ENCODE measurements at places on chromosomes 1 and 21.

GRCh38 chr1:24908591-24909259 is 21.4 kb downstream of the RUNX3 start:
- no peak for DNase-seq

DNA sequence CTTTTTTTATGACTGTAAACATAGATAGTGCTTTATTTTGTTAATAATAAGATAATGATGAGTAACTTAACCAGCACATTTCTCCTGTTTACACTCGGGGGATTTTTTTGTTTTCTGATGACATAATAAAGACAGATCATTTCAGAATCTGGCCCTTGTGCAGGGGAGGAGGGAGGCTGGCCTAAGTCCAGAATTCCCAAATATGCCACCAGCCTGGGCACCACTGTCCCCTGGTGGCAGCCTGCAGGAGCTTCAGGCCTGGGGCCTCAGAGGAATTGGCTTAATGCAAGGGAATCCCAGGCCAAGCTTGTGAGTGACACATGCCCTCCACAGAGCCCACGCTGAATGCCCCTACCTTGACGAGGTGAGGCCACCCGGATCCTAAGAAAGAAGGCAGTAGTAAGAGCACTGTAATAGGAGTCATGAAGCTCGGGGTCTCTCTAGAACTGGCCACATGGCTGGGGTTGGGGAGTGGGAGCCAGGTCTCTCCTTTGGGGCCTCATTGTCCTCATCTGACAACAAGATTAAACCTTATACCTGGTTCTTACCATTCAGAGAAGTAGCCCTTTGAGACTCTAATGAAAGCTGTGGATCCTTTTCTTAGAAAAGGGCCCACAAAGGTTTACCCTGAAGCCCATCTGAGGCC is 24.1 kb downstream of the ETNK2 start:
- DNase-seq: peak; percentile 71

DNA sequence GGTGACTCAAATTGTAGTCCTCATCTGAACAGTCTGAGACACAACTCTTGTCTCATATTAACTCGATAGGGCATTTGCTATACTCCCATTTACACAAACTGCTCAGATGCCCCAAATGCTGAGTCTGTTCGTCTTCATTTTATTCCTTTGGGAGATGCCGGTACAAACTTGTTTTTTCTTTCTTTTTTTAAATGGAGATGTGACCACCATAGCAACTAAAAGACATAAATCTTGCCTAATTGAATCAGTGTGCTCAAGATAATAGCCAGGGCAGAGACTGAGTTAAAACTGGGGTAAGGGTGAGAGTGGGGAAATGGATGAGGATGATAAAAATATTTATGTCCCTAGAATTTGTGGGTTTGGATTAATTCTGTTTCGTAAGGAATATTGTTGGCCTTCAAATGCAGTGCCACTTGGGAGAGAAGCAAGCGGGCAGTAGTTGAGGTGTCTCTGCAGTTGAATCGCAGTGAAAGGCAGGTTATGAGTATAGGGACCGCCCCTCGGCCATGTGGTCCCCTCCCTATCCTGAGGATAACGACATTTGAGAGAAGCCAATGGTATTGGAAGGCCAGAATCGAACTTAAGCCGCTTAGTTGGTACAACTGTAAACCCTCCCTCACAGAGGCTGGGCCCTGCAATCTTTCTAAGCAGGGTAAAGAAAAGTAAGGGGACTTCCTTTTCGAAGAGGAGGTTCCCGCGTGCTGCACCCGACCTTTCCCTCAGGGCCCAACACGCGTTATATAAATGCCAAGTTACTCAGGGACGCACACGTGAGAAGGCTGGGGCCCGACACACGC is 859 bp upstream of the LRRC8B start:
- DNase-seq: peak; percentile 29

GRCh38 chr1:61742620-61743430 is 545 bp downstream of the PATJ start:
- DNase-seq: peak; percentile 26

- no peak for DNase-seq
Observed at GRCh38 chr1:244368279-244368678, 83.4 kb downstream of the ADSS2 start.

DNA sequence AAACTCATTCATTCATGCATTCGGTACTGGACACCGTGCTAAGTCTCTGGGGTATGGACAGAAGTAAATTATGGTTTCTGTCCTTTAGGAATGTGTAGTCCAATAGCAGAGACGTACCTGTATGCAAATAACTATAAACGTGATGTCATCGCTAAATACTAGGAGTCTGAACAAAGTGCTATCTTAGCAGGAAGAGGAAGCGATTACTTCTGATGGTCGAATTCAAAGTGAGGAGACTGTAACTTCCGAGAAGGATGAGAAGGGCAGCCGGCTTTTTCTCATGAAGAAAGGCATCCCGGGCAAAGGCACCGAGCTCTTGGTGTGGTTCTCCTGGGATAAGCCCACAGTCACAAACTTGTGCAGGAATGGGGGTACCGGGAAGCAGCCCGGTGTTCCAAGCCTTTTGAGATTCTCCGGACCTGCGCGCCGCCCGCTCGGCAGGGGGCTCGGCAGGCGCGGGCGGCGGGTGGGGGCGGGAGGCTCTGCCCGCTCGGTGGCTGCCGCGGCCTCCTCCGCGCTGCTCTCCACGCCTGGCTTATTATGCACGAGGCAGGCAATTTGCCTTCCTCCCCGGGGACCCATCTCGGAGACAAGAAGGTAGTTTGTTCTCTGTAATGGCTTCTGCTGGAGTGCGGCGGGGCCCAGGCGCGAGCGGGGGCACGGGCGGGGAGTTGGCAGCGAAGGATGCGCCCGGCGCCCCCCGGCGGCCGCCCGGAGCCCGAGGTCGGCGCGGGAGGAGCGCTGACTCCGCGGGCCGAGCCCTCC is 67.5 kb upstream of the CD1D start:
- DNase-seq: peak; percentile 13

GRCh38 chr1:112418099-112418892 is 22.3 kb downstream of the CTTNBP2NL start:
- no peak for DNase-seq

DNA sequence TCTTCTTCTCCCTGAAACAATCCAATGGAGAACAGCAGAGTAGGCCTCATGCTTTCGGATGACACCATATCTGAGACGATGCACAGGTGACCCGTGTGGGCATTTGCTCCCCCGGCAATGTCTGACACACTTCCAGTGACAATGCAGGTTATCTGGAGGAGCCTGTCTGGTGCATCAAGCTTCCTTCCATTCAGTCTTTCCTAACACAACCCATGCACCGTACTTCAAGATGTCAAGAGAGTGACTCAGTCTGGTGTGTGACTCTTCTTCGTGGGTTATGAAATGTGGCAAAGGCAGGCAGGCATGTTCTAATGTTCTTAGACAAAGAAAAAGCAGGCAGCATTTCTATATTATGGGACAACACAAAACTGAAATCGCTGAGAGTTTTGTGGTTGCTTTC is 159.1 kb downstream of the EDEM3 start:
- DNase-seq: peak; percentile 29

GRCh38 chr1:199081739-199082138 is 442.9 kb downstream of the PTPRC start:
- no peak for DNase-seq

GRCh38 chr1:1187938-1188337 is 14.3 kb downstream of the TTLL10 start:
- no peak for DNase-seq

DNA sequence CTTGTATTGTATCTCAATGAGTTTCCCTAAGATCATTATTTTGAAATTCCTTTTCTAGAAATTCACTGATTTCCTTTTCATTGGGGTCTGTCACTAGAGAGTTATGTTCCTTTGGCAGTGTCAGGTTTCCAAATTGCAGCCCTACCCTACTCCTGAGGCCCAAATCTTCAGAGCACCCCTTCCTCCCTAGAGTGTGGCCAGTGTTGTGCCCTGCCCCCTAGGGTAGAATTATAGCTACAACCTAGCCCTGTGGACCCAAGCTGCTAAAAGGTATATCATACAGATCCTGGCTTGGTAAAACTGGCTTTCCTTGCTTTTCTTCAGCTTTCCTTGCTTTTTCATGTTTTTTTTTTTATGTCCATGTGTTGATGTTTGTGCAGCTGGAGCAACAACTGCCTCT is 60.7 kb downstream of the DIPK1A start:
- no peak for DNase-seq

GRCh38 chr1:224534731-224535130 is 81.4 kb upstream of the CNIH3 start:
- DNase-seq: no peak

- DNase-seq: peak; percentile 94
Observed at GRCh38 chr1:234722904-234723720, 113.1 kb upstream of the IRF2BP2 start.

GRCh38 chr21:14454016-14455009 is 71.4 kb upstream of the HSPA13 start:
- DNase-seq: no peak

DNA sequence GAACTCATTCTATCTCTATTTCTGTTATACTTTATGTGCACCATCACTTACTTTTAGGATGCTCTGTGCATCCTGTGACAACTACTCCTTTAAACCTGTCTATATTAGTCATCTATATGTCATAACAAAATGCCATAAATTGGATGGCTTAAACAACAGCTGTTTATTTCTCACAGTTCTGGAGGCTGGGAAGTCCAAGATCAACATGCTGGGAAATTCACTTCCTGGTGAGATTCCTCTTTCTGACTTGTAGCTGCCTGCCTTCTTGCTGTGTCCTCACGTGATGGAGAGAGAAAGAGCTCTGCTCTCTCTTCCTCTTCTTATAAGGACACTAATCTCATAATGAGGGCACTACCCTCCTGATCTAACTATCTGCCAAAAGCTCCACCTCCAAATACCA is 62.3 kb upstream of the RCOR3 start:
- DNase-seq: no peak

- no peak for DNase-seq
Observed at GRCh38 chr1:89484092-89485038, 40.3 kb upstream of the LRRC8B start.

DNA sequence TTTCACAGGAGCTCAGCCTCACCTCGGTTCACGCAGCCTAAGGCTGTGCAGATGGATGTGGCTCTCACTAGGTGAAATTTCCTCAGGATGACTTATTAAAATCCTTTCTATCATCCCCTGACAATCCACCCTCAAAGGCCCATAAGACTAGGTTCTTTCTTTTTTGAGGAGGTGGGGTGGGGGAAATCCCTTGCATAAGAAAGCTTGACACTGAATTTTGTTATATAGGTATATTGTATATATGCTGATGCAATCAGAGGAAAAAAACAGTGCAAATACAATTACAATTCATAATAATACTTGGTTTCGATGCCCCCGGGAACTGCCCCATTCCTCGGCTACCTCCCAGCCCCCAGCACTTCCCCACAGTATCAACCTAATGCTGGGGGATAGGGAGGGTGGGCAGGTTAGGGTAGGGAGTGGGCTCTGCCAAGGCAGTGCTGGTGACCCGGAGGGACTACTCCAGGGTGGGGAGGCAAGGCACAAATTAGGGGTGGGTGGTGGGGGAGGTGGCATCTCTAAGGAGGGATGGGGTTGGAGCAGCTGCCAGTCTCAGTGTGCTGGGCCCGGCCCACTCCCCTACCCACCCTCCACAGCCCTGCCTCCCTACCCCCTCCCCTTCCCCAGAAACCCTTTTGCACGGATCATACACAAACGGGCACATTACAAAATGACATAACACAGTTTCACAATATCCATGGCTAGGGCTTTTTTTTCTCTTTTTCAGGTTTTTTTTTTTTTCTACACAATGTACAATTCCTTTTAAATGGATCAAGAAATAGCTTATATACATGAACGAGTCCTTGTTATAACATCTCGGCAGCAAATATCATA is 30.9 kb downstream of the SLC27A3 start:
- DNase-seq: no peak

DNA sequence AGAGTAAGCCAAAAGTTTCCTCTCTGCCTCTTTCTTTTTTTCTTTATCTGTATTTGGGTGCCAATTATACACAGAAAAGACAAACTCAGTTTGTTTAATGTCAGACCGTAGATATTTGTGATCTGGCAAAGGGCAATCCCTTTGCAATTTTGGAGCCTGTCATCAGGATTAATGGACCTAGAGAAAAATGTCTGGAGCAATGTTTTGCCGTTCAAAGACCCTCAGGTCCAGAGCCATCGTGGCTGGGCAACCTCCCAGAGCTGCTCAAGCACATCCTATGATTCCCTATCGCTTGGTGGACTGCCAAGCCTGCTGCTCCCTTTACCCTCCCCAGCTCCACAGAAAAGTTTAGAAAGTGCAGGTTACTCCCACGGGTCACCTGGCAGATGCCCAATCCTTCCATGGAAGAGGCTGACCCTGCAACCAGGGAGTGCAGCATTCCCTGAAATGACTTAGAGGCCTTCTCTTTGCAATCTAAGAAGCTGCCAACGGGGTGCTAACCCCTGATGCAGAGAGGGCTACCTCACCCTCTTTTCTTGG is 112.5 kb upstream of the NGF start:
- DNase-seq: no peak

GRCh38 chr21:36433059-36433709 is 46.7 kb downstream of the CLDN14 start:
- DNase-seq: no peak

GRCh38 chr1:25615563-25616094 is 962 bp upstream of the MAN1C1 start:
- no peak for DNase-seq

DNA sequence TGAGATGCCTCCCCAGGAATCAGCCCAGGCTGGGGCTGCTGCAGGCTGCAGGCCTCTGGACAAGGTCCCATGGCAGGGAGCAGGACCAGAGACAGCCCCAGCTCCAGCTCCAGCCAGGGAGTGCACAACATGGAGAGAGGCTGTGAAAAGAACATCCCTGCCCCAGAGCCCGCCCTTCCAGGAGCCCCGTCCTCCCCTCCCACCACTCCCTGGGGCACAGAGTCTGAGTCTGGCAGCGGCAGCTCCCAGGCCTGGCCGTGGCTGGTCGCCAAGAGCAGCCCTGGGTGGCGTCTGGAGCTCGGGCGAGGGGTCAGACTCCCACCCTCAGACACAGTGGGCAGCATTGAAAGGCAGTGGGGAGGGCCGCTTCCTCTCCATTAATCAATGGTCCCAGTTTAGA is 37.8 kb downstream of the MEGF6 start:
- DNase-seq: no peak

DNA sequence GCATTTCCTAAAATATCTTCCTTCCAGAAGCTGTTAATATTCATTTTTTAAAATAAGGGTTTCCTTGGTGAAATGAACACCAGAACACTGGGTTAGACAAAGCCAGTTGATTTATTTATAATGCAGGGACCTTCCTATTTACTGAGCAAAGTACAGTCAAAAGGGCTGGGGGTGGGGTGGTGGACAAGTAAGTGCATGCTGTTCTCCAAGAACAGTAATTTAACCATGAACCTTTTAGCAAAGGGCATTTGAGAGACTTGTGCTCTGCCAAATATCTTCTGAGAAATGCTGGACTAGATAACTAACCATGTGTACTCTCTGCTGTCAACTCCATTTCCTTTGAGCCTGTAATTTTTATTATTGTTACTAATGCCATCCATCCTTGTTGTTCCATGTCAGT is 100.2 kb downstream of the OMA1 start:
- no peak for DNase-seq

- DNase-seq: peak; percentile 72
Observed at GRCh38 chr1:28208818-28209441, 23.9 kb downstream of the DNAJC8 start.

- no peak for DNase-seq
Observed at GRCh38 chr1:65734979-65735378, 57.7 kb upstream of the PDE4B start.
